Epithelial cell of prostate (primary cell): ENCODE measurements at places on chromosomes 5 and 9.

DNA sequence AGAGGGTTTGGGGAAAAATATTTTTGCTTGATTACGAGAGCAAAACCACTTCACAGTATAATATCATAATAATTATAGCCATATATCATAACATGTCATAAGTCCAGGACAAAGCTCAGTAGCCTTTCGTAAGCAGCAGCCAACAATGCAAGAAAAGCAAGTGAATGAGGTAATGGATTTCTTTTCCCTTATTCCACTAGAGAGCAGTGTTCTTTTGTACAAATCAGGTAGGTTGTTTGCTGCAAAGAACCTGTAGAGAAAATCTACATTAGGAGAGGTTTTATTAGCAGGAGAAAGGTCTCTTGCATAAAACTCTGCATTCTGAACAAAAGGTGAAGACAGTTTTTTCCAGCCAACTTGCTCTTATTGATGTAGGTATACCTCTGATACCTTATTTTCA, 1033.4 kb downstream of the TLE4 start:
- DNase-seq: no peak

GRCh38 chr5:81052325-81052724, 92.2 kb downstream of the RASGRF2 start:
- no peak for DNase-seq

DNA sequence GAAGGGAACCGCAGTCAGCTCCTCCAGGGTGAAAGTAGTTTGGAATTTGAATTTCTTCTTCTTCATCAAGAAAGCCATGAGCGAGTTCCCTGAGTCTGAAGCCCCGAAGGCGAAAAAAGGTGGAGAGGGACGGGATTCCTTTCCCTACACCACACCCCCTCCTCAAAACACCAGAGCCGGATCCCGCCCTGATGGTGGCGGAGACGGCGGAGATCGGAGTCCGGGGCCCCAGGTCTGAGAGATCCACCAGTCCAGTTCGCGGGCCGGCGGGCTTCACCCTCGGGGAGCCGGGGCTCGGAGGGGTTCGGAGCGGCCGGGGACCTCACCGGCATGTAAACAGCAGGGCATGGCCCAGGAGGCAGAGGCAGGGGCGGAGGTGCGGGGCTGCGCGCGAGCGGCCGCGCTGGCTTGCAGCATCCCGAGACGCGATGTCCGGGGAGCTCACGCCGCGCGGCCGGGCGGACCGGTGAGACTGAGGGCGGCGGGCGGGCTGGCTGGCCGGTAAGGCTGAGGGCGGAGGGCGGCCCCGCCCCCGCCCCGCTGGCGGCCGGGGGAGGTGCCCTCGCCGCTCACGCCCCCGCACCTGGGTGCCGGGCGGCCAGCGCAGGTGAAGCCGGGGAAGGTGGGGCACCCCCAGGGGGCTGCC, 606 bp downstream of the EEIG1 start:
- no peak for DNase-seq

- DNase-seq: no peak
Observed at GRCh38 chr9:111023128-111023527, 15.1 kb downstream of the LPAR1 start.

DNA sequence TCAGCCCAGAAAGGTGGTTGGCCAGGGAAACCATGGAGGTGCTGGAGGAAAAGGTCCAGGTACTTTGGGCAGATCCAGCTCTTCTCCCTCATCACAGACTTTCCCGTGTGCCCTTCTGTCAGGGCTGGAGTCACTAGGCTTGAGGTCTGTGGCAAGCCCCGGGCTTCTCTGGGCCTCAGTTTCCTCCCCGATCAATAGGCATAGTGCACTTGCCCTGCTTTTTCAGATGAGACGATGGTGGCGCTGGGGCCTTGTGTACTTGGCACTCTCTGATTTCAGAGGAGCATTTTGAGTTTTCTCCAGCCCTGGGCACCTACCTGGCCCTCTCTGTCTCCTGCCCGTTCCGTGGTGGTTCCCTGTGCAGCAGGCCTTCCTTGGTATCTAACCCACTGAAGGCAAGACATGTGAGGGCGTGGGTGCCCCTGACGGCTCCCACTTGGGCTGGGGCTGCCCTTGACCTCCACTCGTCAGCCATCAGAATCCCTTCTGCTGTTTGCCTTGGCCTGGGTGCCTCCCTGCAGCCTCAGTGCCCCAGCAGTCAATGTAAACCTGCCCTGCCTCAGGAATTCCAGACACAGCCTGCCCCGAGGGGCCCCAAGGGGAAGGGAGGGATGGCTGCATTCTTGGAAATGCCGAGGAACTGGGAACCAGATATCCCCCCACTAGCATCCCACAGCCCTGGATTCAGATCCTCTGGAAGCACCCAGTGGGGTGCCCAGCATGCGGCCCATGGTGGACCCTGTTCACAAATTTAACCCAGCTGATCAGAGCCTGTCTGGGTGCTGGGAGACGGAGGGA, 66.3 kb upstream of the COL5A1 start:
- no peak for DNase-seq

DNA sequence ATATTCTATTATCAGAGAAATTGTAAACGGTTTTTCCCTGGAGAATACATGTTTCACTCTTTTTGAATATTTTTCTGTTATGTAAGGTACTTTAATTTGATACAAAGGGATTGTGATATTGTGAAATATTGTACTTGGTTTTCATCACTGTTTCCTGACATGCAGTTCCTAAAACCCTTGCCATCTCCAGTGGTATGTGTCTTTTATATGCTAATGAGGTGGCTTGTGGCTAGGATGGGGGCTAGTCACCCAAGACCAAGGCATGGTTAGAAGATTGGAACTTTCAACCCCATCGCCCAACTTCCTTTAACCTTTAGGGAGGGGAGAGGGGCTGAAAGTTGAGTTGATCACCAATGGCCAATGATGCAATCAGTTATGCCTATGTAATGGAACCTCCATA, 160.6 kb downstream of the TAF11L14 start:
- no peak for DNase-seq

- no peak for DNase-seq
Observed at GRCh38 chr9:72779614-72780013, 173.2 kb downstream of the ALDH1A1 start.

- DNase-seq: no peak
Observed at GRCh38 chr9:113499153-113499875, 35.8 kb downstream of the RGS3 start.
